ENCODE measurements at places on chromosomes 7 and 10.

DNA sequence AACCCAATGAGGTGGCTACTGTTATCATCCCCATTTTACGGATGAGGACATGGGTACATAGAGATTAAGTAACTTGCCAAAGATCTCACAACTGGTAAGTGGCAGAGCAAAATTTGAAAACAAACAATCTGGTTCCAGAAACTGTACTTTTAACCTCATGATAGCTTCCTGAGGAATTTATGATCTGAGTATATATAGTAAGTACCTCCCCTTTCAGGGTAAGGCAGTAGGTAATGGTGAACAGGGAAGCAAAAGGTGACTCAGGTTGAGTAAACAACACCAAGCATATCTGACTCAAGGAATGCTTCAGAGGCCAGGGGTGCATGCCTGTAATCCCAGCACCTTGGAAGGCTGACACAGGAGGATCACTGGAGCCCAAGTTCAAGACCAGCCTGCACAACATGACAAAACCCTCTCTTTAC lies 21.1 kb downstream of the KLLN start:
- no peak for DNase-seq

GRCh38 chr7:47333959-47334358 lies 248.0 kb downstream of the TNS3 start:
- DNase-seq: no peak

GRCh38 chr10:116395223-116395985 lies 32.2 kb upstream of the PNLIPRP3 start:
- DNase-seq: no peak

GRCh38 chr7:108572480-108572879 lies 2.8 kb downstream of the DNAJB9 start:
- no peak for DNase-seq

DNA sequence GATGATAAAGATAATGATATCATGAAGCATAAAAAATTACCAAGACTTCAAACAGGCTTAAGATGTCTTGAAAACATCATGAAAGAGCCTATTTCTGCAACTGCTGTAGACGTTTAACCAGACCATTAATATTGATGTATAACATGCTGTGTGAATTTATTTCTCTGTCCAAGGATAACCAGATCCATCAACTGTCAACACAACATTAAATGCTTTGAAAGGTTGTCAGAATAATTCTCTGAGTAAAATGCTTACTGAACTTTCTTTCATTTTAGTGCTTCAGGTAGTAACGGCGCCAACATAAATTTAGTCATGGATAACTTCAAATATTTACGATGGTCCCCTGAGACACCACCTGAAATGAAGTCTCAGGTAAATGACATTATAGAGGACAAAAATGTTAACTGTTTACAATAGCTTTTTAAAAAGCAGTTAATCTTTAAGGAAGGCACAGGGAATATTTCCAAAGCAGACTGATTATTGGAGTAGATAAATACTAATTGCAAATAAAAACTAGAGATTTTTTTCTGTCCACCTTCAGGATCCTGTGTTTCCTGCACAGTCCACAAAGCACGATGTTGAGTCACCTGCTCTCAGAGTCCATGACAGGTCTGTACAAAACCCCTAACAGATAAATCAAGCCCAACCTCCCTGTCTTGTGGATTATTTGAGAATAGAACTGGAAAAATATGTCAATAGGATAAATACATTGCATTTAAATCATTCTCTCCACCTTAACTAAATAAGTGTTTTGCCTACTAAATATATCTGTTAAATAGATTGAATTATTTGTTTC lies 1213.2 kb downstream of the XPNPEP1 start:
- no peak for DNase-seq

All from heart right ventricle (tissue), 16 donors.